ENCODE measurements at places on chromosomes 16 and 17.

DNA sequence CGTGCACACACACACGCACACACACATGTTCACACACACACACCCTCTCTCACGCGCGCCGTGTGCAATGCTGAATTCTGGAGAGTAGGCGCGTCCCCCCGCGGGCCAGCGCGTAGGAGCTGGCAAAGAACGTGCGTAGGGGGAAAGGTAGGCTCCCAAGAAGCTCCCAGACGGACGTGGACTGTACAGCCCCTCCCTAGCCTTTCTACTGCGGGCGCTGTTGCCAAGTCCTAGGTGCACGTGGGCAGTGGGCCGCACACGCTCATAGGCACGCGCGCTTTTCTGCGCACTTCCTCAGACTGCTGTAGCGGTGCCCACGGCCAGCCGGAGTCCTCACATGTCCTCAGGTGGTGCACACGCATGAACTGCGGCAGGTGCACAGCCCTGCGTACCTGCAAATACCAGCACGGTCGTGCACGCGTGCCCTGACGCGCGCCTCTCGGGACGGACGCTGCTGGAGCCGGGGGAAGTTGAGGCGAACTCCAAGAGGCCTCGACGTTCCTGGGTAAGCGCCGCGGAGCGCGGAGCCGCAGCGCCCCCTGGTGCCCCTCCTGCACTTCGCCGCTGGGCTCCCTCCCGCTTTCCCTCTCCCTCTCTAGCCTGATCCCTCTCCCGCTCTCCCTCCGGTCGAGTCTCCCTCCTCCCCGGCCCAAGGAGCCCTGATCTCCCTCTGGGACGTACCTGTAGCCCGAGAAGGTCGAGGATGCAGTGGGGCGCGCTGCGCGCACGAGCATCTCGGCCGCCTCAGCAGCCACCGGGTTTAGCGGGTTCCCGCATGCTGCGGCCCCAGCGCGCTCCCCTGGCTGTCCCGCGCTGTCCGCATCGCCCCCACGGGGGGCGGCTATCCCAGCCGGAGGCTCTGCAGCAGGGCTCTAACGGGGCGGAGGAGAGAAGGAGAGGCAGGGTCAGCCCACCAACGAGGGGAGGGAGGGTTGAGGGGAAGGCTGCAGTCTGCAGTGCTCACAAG, 749 bp downstream of the GRIN2A start:
- DNase-seq, result peak; percentile 14

DNA sequence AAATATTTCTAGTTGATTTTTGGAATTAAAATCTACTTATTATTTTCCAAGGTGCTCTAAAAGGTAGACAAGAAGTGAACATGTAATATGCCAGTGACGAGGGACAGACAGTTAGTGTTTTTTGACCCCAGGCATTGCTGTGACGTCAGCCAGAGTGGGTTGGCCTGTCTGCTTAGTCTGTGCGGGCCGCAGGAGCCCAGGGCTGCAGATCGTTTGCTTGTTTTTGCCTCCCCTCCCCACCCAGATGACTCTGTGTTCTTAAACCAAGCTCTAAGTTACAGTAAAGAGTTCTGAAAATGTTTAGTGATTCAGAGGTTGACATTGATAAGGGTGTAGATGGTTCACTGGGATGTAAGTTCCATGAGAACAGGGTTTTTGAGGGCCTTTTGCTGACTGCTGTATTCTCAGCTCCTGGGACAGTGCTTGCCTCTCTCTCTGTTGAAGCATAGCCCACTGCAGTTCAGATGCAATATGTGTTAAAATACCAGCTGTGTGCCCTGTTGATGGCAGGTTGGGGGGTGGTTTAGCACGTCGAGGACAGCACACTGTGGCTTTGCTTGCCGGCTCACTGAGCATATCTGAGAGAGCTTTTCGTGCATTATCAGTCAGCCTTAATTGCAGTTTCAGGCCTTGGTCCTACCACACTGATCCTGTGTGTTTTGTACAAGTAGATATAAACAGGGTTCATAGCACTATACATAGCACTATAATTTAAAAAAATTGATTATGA, 64.8 kb downstream of the SEC14L1 start:
- no peak for DNase-seq

DNA sequence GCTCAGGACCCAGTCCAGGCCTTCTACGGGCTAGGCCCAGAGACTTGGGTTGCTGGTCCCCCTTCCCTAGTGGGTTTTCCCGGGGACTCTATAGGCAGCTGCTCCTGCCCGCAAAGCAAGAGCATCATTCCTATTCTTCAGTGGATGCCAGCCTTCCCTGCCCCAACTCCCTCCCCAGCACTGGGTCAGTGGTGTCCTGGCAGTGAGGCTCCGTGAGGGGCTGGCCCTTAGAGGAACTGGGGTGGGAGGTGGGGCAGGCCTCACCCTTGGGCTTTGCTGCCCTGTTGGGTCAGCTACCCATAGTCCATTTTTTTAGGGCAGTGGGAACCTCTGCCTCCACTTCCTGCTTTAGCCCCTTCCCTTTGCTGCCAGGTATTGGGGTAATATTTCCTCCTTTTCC, 7.9 kb upstream of the PLEKHG4 start:
- no peak for DNase-seq

- no peak for DNase-seq
Observed at GRCh38 chr16:89525146-89525913, 17.1 kb downstream of the SPG7 start.

GRCh38 chr16:71721066-71721740, 3.3 kb downstream of the PHLPP2 start:
- DNase-seq, result no peak

GRCh38 chr16:46801428-46802049, 29.4 kb downstream of the C16orf87 start:
- DNase-seq, result no peak

DNA sequence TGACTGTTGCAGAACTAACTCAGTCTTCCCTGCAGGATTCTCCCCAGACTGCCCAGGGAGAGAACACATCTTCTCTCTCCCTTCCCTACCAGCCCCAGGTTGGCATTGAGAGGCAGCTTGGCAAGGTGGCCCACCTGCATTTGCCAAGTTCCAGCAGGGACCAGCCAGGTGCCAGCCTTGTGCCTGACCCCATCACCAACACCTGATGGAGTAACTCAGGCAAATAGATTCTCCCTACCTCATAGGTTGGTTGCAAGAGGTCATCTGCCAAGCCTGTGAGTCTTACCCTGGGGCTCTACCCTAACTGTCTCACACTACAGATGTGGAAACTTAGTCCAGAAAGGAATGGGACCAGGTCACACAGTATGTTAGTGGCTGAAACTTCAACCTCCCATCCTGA, 20.4 kb downstream of the BEAN1 start:
- DNase-seq, result no peak

DNA sequence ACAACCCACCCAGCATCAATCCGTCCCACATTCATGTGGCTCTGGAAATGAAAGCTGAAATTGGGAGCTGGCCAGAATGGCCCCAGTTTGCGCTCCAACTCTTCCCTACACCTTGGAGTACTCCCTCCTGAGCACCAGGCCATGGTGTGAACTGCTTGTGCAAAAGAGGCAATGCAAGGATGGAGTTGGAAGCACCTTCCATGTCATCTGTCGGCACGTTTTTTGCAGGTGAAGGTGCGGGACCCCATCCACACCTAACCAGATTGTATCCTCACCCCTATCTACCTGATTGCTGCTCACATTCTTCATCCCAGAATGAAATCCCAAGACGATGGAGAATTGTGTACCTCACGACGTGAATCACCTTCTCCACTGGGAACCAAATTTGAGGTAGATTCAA, 136.6 kb upstream of the WSB1 start:
- DNase-seq, result no peak

DNA sequence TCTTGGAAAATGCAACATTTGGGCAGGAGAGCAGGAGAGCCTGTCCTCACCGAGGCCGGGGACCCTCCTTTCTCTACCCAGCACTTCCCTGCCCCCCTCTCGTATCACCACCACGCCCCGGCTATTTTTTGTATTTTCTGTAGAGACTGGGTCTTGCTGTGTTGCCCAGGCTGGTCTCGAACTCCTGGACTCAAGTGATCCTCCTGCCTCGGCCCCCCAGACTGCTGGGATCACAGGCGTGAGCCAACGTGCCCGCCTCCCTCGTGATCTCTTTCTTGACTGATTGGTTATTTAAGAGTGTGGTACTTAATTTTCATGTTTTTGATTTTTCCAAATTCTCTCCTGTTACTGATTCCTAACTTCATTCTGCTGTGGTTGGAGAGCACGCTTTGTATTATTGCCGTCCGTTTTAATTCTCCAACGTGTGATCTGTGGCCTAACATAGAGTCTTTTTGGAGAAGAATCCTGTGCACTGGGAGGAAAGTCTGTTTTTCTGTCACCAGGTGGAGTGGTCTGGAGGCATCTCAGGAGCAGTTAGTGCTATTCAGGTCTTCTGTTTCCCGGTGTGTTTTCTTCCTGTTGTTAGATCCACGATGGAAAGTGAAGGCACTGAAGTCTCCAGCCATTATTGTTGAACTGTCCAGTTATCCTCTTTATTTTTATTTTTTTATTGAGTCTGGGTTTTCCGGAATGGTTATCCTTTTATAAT, 40.4 kb downstream of the ZNF778 start:
- DNase-seq, result no peak

DNA sequence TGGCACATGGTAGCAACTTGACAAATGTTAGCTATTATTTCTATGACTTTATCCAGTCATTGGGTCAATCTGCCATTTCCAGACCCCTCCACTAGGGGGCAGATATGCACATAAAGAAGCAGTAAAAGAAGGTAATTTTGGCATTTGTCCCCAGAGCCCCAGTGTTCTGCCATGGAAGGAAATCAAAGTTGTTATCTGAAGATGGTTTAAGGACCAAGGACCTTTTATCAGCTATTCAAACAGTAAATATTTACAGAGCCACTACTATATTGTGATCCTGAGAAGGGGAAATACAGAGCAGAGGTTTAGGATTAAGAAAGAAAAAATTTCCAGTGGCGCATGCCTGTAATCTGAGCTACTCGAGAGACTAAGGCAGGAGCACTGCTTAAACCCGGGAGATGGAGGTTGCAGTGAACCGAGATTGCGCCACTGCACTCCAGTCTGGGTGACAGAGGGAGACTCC, 20.0 kb downstream of the TRAF4 start:
- peak; percentile 74 for DNase-seq

DNA sequence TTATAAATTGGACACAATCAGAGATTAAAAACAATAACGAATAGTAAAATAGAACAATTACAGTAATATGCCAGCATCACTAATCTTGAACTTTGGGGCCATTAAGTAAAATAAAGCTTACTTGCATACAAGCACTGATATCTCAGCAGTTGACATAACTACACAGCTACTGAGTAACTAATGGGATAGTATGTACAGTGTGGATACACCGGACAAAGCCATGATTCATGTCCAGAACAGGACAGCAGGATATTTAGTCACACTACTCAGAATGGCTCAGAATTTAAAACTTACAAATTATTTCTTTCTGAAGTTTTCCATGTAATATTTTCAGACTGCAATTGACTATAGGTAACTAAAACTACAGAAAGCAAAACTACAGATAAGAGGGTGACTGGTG, 427.5 kb downstream of the CDH13 start:
- DNase-seq, result no peak

DNA sequence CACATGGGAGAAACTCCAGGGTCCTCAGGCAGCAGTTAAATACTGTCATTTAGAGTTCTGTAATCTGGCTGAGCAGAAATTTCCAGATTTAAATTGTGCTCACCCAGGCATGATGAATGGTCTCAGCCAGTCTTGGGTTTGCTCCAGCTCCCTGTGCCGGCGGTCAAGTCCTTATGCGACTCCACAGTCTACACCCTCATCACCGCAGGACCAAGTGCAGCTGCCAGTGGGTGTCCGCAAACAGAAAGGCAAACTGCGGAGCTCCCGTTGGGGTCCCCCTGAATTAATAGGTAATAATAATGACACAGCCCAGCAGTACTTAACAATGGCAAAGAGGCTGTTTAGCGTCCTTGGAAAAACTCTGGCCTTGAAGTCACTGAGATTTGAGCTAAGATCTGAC, 3.9 kb upstream of the CACNG4 start:
- no peak for DNase-seq

- DNase-seq, result no peak
Observed at GRCh38 chr16:68662035-68662434, 16.9 kb downstream of the CDH3 start.

DNA sequence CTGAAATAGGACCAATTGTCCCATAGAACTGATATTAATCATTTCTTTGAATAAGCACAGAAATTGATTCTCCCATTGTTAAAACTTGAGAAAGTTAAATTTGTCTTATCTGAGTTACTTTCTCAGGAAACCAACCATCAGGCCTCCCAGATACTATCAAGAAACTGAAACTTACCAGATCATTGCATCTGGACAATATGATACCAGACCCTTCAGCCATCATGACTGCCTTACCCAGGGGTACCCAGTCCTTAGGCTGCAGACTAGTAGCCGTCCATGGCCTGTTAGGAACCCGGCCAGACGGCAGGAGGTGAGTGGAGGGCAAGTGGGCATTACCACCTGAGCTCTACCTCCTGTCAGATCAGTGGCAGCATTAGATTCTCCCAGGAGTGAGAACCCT, 7.8 kb downstream of the STXBP4 start:
- DNase-seq, result no peak

DNA sequence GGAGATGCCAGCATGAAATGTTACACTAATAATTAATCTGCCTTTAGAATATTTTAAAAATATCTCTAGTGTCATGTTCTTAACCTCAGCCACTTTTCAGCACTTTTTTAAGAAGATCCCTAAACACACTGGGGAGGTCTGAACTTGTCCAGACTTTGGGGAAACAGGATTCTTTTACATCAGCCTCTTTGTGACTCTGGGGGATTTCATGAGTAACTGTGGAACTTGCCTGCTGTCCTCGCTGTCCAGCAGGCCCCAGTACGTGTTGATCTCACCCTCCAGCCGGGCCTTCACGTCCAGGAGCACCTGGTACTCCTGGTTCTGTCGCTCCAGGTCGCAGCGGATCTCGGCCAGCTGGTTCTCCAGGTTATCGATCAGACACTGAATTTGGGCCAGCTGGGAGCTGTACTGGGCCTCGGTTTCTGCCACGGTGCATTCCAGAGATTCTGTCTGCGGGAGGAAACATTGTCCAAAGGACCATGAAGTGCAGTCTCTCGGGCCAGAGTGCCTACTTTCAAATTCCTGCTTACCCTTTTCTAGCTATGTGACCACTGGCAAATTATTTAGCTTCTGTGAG, 5.5 kb downstream of the KRT40 start:
- DNase-seq, result no peak

DNA sequence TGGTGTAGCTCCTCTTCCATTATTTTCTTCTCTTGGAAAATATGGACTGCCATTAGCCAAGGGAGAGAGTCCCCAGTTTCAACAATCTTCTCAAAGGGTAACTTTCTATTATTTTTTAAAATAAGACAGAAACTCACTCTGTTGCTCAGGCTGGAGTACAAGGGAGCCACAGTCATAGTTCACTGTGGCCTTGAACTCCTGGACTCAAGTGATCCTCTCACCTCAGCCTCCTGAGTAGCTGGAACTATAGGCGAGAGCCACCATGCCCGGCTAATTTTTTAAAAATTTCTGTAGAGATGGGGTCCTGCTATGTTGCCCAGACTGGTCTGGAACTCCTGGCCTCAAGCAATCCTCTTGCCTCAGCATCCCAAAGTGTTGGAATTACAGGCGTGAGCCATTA, 13.1 kb downstream of the COG4 start:
- no peak for DNase-seq

DNA sequence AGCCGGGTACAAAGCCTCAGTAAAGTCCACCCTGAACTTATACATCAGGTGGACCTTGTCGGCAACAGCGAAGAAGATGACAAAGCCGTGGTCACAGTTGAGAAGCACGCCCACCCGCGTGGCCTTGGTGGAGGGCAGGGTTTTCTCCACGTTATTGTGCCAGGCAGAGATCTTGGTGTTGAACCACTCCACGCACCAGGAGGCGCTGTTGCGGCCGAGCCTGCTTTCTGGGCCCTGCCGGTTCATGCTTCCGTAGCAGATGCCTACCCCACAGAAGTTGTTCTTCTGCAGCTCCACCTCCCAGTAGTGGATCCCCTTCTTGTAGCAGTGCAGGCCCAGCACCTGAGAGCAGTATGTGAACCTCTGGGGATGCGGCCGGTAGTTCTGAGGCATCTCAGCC, 22.1 kb downstream of the TRIM25 start:
- DNase-seq, result no peak

Measured in fibroblast of the conjunctiva (primary cell).